K562 (cell line): ENCODE measurements at places on chromosomes 5 and 9. TPM values are rescaled to one million over a fixed set of nuclear protein-coding genes. Genes with fewer than 3 reads are reported as not detected.

DNA sequence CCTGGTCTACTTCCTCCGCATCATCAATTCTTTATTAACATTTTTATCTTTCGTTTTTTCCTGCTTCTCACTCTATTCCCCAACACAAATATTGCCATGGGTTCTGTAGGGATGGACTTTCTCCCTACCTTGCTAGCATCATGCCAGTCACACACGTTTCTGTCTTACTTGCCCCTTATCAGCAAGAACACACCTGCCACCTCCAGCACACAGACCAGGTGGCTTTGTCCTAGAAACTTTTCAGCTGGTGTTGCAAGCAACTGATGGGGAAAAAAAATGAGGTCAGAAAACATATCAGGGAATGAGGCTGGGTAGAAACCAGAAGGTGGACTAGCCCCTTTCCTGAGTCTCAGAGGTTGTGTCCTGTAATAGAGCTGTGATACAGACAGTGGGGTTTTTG, 5.8 kb downstream of the SH3RF2 start:
- DNase-seq, result no peak
- no peak overlapping the region for H3K4me3 ChIP-seq
- no peak overlapping the region for H3K27ac ChIP-seq
- H3K4me1 ChIP-seq, result no peaks in the 10 kb centered on the region
- peaks cover 20% of the 10 kb centered on the region; the same call in 2 of the 3 replicates for H3K27me3 ChIP-seq
- no peaks in the 10 kb centered on the region for H3K36me3 ChIP-seq

The IFNA2 gene
- total RNA-seq, result not detected in 2 replicates

GRCh38 chr5:142698447-142699183, 12.7 kb upstream of the FGF1 start:
- H3K4me1 ChIP-seq, result no peaks in the 10 kb centered on the region
- no peak for DNase-seq
- H3K27me3 ChIP-seq, result peaks cover 9% of the 10 kb centered on the region
- H3K36me3 ChIP-seq, result no peaks in the 10 kb centered on the region
- H3K4me3 ChIP-seq, result no peak overlapping the region
- H3K27ac ChIP-seq, result no peak overlapping the region

The AK8 gene
- total RNA-seq, result not detected in 2 replicates

- no peak overlapping the region for H3K4me3 ChIP-seq
- no peak for DNase-seq
- H3K36me3 ChIP-seq, result no peaks in the 10 kb centered on the region
- no peaks in the 10 kb centered on the region for H3K4me1 ChIP-seq
- no peak overlapping the region for H3K27ac ChIP-seq
Observed at GRCh38 chr5:52638732-52639131, 149.0 kb upstream of the ITGA1 start.

The TCOF1 gene
- total RNA-seq, result 122 and 134 TPM in 2 replicates

The FABP6 gene
- not detected in 2 replicates for total RNA-seq

GRCh38 chr9:34547960-34548611, 25.3 kb upstream of the ENHO start:
- H3K27me3 ChIP-seq, result peaks cover 22% of the 10 kb centered on the region
- H3K27ac ChIP-seq, result no peak overlapping the region
- no peaks in the 10 kb centered on the region for H3K36me3 ChIP-seq
- no peaks in the 10 kb centered on the region for H3K4me1 ChIP-seq
- no peak overlapping the region for H3K4me3 ChIP-seq
